ENCODE measurements at places on chromosomes 5 and 9.

DNA sequence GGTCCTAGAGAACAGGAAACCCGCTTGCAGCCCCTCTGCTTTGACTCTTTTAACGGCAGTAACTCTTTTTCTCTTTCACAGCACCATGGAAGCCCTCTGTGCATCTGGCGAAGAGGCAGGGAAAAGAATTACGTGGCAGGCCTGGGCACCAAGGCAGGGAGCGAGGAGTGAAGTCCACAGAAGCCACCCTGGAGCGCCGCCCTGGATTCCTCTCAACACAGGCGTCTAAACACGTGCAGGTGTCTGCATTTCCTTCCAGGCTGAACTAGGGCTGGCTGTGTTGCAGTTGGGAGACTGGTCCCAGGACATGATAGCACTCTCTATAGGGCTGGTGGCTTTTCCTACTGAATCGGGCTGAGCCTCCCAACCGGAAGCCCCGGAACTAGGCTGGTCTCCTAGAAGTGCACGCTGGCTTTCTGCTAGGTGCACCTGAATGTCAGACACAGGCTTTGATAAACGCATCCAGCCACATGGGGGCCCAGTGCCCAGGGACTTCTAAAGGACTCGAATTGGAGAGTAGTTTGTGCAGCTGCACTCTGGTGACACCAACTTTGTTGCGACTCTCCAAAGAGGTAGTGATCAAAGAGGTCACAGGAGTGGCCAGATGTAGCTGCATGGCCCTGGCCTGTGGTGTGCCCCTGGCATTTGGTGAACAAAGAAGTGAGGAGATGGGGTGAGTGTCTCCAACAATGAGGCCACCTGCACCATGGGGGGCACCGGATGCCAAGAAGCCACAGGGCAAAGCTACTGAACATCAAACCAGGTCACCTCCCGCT is 54.5 kb downstream of the AK8 start:
- DNase-seq: no peak

DNA sequence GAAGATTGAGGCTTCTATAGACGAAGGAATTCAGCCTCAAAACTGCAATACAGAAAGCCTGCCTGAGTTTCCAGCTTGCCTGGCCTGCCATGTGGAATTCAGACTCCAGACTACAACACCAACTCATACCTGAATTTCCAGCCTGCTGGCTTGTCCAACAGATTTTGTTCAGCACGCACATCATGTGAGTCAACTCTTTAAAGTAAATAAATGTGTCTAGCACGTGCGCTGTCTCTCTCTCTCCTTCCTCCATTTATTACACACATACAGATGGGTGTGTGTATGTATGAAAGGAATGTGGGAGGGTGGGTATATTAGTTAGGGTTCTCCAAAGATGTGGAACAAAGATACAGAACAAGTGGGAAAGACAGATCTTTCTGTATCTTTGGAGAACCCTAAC is 82.4 kb upstream of the TAS2R1 start:
- DNase-seq: no peak

DNA sequence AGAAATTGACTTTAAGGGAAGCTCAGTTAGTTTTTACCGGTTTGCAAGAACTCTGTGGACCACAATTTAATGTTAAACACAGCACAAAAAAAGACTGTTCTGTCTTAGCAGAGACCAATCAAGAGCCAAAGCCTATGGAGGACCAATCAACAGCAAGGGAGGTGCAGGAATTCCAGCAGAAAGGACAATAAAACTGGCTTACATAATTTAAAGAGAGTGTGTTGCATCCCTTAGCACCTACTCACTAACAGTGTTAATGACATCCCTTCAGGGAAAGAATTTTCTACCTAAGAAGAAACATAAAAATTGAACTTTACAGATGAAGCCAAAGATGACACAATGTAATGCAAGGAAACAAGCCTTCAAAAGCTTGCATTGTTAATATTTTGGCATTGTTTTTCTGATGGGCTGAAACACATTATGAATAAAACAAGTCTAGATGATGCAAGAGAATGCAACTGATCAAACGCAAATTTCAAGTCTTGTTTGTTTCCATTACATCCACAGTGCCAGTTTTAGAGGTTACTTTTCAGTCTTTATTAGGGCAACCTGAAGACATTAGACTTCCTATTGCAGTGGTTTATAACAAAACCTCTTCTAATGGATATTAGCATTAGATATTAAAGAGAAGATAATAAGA is 111.3 kb upstream of the FST start:
- DNase-seq: no peak

GRCh38 chr5:51096859-51097258 is 286.4 kb upstream of the ISL1 start:
- no peak for DNase-seq

- no peak for DNase-seq
Observed at GRCh38 chr5:143244000-143244736, 159.3 kb downstream of the NR3C1 start.

DNA sequence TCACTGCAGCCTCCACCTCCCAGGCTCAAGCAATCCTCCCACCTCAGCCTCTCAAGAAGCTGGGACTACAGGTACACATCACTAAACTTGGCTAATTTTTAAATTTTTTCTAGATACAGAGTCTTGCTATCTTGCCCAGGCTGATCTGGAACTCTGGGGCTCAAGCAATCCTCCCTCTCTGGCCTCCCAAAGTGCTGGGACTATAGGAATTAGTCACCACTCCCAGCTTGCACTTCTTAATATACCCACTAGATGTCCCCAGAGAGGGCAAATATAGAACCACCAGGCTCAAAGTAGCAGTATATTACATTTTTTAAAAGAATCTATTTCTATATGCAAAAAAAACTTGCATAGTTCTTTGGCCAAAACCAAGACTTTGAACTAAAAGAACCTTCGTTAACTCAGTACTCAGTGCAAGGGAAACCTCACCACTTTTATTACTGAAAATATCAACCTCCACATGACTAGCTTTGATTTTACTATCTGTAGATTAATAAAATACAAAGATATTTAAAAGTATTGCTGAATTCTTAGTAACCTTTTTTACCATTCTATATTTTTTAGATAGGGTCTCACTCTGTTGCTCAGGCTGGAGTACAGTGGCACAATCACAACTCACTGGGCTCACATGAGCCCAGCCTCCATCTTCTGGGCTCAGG is 25.8 kb upstream of the HSD17B3 start:
- peak; percentile 45 for DNase-seq

- no peak for DNase-seq
Observed at GRCh38 chr5:123398058-123398733, 25.0 kb downstream of the CEP120 start.

GRCh38 chr9:89592963-89593726 is 11.7 kb upstream of the GADD45G start:
- DNase-seq: no peak

GRCh38 chr9:133003671-133004090 is 25.2 kb downstream of the GFI1B start:
- DNase-seq: no peak

DNA sequence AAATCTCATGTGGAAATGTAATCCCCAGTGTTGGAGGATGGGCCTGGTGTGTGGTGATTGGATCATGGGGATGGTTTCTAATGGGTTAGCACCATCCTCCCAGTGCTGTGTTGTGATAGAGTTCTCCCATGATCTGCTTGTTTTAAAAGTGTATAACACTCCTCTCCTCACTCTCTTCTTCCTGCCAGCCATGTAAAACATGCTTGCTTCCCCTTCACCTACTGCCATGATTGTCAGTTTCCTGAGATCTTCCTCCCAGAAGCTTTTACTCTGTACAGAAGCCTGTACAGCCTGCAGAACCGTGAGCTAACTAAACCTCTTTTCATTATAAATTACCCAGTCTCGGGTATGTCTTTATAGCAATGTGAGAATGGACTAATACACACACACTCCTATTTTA is 499.1 kb downstream of the RASEF start:
- no peak for DNase-seq

DNA sequence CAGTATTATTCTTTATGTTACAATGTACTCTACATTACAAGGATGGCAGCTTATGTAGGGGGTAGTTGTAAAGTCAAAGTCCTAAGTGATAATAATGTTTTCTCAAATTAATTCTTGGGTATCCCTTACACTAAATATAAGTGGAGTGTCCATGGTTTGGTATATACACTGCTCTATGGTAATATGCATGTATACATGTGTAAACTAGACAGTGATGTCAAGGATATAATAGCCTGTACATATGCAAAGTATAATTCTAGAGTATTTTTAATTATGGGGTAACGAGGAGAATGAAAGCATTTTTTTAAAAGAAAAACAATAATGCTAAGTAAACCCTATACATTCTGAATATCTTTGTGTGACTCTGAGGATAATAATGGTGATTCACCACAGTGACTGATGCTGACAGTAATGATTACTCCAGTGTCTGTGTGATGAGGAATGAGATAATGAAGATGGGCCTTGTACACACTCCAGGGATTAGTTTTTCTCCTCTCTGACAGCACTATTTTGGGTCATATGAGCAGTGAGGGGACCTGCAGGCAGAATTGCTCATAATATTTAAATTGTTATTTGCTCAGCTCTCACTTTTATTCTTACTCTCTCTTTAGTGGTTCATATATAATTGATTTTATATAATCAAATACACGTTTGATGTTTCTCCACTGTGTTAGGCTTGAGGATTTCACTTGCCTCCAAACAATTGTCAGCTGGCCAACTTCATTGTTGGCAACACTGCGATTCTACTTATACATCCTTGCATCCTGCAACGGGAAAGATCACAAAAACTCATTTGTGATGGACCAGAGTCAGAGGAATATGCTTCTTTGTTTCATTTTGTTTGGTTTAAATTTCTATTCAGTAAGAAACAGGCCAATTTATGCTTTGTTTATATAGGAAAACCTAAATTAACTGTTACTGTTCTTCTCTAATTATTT is 88.2 kb downstream of the NREP start:
- DNase-seq: no peak

DNA sequence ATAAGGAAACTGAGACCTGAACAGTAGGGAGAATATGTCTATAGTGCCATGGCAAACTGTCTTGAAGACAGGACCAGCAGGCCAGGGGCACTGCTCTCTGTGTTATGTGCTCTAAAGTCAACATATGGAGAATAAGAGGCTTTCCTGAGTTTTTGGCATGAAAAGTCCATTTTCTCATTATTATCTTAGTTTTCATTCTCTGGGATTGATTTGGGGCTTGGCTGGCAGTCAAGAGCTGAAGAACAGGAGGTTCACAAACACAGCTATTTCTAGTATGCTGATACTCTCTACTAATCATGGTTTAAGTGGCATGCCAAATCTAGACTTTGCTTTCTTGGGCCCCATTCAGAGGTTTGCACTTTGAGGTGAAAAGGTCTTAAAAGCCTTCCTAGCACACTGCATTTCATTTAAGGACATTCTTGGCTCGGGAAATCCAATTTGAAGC is 404.4 kb downstream of the ZNF608 start:
- DNase-seq: no peak

DNA sequence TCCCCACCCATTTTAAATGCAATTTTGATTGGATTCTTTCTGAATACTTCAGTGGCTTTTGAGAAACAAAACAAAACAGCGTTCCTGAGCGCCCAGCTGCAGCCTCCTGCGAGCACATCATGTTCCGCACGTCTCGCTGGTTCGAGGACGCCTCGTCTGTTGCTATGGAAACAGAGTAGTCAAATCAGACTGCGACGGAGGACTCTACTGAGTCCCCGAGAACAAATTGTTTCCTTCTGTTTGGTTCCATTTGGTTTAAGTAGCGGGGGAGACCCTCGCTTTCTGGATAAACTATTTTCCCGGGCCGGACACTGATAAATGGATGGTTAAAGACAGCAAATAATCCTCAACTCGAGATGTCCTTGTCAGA is 69.0 kb downstream of the SLC28A3 start:
- DNase-seq: no peak

DNA sequence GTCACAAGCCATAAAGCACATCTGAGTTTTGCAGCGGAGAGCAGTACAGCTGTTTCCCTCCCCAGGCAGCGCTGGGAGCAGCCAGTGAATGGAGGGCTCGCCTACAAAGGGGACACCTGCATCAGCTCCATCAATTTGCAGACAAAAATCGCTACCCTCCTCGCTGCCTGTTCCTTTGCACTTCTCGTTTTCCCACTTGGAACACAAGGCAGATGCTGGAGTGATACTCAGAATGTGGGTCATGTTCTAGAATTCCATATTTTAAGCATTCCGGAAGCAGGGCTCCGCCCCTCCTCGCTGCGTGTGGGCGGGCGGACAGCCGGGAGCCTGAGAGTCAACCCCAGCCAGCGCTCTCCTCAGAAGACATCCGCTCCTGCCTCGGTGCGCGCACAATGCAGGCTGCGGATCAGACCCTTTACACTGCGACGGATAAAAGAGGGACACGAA is 92.1 kb downstream of the LMNB1 start:
- peak; percentile 20 for DNase-seq

DNA sequence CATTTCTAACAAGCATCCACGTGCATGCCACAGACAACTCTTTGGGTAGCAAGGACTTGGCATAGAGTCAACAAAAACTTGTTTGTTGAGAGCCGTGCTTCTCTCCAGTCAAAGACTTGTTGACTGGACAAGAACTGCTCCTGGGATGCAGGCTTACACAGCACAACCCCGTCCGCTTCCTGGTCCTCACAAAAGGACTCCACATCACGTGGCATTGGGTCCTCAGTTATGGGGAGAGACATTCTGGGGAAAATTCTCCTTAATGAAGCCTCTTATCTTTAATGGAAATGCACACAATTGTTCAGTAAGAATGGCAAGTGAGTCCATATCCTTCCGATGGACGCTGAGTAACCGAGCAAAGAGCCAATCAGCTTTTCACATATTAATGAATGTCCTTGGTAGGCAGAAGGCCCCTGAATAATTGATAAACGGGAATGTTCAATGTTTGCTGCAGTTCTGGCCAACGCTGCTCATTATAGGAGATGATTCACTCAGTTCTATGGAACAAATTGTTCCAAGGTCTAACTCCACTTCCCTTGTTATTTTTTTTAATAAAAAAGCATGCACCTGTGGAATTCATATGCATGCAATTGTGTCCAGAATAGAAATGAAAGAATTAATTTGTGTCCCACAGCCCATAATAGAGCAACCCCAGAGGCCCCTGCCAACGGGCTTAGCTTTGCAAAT is 97.0 kb upstream of the ZNF366 start:
- no peak for DNase-seq

GRCh38 chr5:103502662-103503061 is 59.9 kb downstream of the NUDT12 start:
- no peak for DNase-seq

DNA sequence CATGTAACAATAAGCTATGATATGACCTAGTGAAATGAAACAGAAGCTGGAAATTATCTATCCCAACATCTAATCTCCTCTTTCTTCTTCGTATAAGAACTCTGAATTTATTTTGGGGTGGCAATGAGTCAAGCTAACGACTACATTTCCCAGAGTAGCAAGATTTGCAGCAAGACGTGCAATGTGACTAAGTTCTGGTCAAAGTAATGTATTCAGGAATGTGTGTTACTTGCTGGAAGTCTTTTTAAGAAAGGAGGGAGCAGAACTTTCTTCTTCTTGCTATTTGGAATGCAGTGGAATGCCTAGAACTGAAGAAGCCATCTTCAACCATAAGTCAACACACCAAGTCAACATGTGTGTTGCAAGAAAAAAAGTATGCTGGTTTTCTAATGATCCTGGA is 406.6 kb upstream of the MEF2C start:
- DNase-seq: no peak
